ENCODE measurements at places on chromosomes 13 and 19.
A peak's percentile ranks its signal among the peaks of the same experiment; 100 is the strongest.

GRCh38 chr13:73960474-73960873 is 173.7 kb downstream of the KLF12 start:
- no peak for DNase-seq

DNA sequence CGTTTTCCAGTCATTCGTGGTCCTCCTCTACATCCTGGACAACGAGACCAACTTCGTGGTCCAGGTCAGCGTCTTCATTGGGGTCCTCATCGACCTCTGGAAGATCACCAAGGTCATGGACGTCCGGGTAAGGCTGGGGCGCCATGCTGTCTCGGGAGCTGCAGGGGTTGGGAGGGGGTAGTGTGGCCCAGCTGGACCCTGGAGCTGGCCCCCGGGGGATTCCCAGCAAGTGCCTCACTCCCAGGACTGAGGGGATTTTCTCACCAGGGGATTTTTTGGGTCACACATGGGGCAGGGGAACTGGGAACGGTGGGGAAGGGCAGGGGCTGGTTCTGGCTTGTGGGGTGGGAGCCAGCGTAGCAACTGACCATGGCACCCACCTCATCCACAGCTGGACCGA is 10.8 kb upstream of the RELB start:
- DNase-seq: no peak

DNA sequence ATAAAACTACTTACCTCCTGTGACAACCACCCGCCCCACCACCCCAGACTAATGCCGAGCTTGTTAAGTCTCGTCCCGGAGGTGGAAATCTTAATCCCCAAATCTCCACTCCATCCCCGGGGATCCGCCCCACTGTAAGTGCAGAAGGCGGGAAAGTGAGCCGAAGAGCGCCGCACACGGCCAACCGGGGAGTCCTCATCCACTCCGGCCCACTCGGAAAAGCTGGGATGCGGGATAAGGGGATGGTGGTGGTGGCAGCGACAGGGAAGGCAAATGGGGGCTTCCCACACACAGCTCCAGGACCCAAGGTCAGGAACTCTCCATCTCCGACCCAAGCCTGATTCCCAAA is 621 bp downstream of the FBL start:
- peak; percentile 36 for DNase-seq

DNA sequence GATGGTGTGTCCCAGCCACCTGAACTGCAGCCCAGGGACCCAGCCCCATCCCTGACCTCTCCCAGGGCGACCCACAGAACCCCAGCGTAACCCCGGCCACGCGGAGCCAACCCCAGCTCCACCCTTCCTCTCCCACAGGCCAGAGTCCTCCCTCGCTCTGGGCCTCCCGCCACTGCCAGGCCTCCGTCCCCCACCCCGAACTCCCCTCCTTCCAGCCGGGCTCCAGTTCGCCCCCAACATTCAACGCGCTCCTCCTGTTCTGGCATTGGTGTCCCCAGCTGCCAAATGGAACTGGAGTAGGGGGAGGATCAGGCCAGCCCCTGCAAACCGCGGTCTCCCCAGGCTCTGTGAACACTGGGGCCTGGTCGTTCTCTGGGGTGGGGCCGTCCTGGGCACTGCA is 7.4 kb downstream of the LINGO3 start:
- DNase-seq: no peak

GRCh38 chr13:28704282-28704681 is 14.5 kb downstream of the SLC46A3 start:
- DNase-seq: no peak

DNA sequence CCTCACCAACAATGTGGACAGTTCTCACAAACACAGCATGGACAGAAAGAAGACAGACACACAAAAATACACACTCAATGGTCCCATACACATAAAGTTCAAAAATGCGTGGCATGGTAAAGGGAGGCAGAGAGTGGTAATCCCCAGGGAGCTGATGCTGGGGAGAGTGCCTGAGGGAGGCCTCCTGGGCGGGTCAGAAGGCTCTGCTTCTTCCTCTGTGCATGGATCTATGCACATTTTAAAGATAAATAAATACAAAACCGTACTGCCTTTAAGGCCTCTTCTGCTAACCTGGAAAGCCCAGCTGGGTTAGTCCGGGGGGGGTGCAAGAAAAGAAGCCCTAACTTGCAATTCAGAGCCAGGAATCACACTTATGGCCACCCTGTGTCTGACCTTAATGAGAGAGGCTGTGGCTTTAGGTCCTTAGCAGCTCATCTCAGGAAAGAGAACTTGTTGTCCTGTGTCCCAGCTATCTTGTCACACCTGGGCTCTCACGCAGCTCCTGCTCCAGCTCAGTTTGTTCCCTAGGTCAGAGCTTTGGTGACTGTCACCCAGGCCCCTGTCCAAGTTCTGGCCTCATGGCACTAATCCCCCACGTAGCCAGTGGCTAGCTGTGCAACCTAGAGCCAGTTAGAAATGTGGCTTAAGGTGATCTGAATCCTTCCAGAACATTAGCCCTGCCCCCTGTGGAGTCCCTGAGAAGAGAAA is 28.5 kb downstream of the POP4 start:
- no peak for DNase-seq

GRCh38 chr13:44147233-44147632 is 226.4 kb upstream of the SERP2 start:
- no peak for DNase-seq

- no peak for DNase-seq
Measured at GRCh38 chr13:44221657-44222056, 152.0 kb upstream of the SERP2 start.

DNA sequence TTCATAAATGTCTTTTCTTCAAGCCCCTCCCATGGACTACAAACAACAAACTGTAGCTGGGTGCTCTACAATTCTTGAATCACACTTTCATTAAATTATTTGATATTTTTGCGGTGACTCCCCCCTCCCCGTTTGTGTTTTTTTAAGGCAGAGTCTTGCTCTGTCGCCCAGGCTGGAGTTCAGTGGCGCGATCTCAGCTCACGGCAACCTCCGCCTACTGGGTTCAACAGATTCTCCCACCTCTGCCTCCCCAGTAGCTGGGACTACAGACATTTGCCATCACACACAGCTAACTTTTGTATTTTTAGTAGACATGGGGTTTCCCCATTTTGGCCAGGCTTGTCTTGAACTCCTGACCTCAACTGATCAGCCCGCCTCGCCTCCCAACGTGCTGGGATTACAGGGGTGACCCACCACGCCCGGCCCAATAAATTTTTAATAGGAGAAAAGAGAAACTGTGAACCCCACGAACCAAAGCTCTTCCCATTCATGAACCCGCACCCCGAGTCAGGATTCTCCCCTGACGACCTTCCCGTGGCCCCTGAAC is 703 bp downstream of the ZNF506 start:
- peak; percentile 1 for DNase-seq

- DNase-seq: no peak
Measured at GRCh38 chr19:49415102-49415809, 8.0 kb downstream of the PTH2 start.

DNA sequence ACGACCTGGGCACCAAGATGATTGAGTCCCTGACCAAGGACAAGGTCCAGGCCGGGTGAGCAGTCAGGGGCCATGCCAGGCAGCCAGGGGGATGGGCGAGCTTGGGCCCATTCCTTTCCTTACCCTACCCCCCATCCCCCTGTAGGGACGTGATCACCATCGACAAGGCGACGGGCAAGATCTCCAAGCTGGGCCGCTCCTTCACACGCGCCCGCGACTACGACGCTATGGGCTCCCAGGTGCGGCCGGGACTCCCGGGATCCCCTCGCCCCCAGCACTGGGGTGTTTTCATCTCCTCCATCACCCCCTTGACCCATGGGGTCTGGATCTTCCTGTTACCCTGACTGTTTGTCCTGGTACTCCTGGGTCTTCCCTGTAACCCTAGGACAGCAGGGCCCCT is 7.1 kb downstream of the LHB start:
- DNase-seq: no peak

- DNase-seq: no peak
Measured at GRCh38 chr13:34627509-34628208, 314.4 kb upstream of the NBEA start.

DNA sequence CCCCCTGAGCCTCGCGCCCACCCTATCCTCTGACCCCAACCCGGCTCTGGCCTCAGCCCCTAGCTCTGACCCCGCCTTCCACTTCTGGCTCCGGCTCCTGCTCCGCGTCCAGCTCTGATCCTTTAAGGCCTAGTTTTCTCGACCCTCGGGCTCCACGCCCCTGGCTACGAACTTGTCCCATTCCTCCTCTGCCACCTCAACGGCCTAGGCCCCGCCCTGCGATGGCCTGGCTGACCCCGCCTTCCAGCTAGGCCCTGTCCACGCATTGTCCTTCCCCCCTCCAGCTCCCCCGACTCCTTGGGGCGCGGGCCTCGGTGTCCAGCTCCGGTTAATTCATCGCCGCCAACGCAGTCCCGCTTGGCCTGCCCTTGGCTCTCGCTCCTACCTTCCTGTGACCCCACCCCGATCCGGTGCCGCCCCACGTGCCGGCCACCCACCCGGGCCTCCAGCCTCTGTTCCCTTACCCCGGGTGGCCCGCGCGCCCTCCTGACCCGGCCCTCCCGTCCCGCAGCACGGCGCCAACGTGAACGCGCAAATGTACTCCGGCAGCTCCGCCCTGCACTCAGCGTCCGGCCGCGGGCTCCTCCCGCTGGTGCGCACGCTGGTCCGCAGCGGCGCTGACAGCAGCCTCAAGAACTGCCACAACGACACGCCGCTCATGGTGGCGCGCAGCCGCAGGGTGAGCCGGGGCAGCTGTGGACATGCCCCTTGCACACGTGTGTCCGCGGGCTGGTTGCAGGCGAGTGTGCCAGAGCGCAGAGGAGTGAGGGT is 9.4 kb downstream of the BCL3 start:
- no peak for DNase-seq

DNA sequence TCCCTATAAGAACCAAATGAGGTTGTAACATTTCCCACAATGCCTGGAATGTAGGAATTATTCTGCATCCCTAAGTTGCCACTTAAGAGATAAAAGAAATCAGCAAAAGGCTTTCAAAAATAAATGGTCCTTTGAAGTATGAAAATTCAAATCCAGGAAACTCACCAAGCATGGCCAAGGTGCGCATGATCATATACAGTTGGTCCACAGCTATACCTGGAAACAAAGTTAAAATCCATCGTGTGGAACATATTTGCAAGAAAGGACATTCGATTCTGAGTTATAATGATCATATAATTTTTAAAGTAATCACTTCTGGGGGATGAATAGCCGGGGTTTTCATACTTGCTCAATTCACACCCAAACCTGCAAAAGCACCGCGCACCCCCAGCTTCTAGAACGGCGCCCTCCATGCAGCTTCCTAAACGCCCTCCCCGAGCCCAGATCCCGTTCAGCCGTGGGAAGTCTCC is 525 bp downstream of the CARS2 start:
- DNase-seq: no peak

- DNase-seq: peak; percentile 37
Measured at GRCh38 chr19:44142059-44142433, 692 bp downstream of the ZNF234 start.

GRCh38 chr13:26847281-26847680 is 86.7 kb upstream of the GPR12 start:
- no peak for DNase-seq

DNA sequence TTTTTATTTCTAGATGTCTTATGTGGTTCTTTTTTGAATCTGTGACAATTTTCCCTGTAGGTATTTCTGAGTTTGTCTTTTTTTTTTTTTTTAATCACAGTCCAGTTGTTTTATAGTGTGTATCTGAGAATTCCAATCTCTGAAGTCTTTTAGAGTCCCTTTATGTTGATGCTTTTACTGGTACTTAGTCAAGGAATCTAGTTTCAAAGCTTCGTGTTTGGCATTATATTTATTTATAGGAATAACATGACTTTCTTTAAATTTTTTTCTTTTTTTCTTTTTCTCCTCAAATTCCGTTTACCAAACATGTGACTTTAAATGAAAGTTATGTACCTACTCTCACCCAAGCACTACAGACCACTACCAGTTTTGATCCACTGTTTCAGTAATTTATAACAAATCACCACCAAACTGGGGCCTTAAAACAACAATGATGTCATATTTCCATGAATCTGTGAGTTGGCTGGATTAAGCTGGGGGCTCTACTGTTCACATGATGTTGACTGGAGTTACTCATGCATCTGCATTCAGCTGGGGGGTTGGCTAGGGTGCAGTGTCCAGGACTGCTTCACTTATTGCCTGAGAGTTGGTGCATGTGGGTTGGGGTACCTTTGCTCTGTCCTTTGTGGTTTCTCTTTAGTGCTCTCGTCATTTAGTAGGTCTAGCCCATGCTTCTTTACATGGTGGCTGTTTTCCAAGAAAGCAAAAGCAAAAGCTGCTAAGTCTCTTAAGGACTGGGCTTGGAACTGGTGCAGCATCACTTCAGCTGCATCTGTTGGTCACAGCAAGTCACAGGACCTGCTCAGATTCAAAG is 22.3 kb downstream of the KCTD4 start:
- peak; percentile 84 for DNase-seq

DNA sequence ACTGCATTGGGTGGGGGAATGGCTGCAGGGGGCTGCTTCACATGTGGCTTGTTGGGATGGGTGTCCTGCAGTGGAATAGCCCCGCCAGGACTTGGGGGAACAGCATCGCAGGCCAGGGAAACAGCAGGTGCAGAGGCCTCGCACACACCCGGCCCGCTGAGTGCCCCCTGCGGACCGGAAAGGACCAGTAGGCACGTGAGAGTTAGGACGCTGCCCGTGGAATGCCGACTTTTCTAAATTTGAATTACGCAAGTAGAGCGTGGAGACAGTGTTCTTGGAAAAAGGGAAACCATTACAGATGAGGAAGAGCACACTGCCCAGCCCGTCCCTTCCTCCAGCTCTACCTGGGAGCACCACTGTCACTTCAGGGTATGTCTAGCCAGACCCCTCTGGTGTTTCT is 11.5 kb downstream of the DNM2 start:
- DNase-seq: no peak

GRCh38 chr19:33667141-33667650 is 45.4 kb downstream of the CHST8 start:
- DNase-seq: no peak

DNA sequence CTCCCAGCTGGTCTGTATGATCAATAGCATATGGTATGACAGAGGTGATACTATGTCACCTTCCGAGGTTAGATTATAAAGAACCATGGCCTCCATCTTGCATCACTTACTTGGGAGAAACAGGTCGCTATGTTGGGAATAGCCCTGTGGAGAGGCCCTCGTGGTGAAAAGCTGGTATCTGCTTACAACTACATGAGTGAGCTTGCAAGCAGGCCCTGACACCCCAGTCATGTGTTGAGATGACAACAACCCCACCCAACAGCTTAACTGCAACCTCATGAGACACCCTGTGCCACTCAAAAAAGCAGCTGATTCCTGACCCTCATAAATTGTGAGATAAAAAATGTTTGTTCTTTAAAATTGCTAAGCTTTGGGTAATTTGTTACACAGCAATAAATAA is 18.8 kb downstream of the MTRF1 start:
- DNase-seq: no peak
